D721Med (cell line): ENCODE measurements at places on chromosomes 2 and 18.

GRCh38 chr2:177393203-177393755, 706 bp downstream of the AGPS start:
- DNase-seq, result no peak

GRCh38 chr2:237603718-237604362, 13.3 kb upstream of the RAB17 start:
- DNase-seq, result no peak

- no peak for DNase-seq
These were observed 76.8 kb downstream of the SOWAHC start for GRCh38 chr2:109690822-109691541.

GRCh38 chr2:35962585-35963146, 392.9 kb upstream of the CRIM1 start:
- no peak for DNase-seq

- DNase-seq, result no peak
These were observed 52.7 kb upstream of the NCK2 start for GRCh38 chr2:105691947-105692390.
